ENCODE measurements at places on chromosomes 2 and 18.

DNA sequence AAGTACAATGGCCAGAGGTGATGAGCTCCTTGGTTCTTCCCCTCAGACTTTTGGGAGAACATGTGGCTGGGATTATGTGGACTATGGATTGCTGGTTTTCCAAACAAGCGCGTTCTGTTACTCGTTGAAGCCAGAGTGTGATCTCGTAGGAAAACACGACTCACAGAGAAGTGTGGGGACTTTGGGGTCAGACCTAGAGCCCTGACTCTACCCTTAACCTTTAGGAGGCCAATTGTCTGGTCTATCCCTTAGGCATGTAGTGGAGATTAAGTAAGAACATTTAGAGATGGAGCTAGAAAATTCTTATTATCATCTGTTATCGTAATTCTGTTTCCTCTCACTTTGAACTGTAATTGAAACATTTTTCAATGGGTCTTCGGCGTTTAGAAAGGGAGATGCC is 35.8 kb downstream of the BCL2L11 start:
- DNase-seq: no peak

DNA sequence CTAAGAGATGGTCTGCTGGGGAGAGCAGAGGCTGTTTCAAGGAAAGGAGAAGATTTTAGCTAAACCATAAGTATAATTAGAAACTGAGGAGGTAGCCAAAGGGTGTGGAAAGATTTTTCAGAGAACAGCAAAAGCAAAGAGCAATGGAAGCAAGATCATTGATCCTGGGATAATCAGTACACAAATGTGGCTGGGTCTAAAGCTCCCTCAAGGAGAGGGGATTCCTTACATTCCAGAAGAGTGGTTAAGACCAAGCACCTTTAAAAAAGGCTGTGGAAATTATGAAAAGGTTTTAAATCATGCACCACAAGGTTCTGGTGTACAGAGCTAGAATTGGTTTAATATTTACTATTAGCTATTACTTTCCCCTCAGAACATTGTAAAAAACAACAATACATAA is 246.0 kb upstream of the UBE2E3 start:
- DNase-seq: no peak

DNA sequence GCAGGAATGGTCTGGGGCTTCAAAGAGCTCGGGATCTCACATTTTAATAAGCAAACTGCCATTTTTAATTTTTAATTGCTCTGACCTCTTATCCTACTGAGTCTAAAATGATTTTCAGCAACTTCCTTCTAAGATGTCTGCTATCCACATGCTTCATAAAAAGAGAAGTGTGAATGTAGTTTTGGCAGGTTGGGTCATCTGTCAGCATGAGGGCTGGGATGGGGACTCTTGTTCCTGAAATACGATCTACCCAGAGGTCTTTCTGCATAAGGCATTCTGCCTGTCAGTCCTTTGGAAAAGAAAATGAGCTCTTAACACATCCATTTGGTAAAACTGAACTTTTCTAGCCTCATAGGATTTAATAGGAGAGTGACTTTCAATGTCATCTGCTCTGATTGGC is 252.8 kb upstream of the APCDD1 start:
- DNase-seq: no peak

GRCh38 chr2:15764683-15765011 is 173.0 kb downstream of the DDX1 start:
- DNase-seq: no peak

GRCh38 chr2:14925471-14925870 is 293.0 kb downstream of the LRATD1 start:
- no peak for DNase-seq

DNA sequence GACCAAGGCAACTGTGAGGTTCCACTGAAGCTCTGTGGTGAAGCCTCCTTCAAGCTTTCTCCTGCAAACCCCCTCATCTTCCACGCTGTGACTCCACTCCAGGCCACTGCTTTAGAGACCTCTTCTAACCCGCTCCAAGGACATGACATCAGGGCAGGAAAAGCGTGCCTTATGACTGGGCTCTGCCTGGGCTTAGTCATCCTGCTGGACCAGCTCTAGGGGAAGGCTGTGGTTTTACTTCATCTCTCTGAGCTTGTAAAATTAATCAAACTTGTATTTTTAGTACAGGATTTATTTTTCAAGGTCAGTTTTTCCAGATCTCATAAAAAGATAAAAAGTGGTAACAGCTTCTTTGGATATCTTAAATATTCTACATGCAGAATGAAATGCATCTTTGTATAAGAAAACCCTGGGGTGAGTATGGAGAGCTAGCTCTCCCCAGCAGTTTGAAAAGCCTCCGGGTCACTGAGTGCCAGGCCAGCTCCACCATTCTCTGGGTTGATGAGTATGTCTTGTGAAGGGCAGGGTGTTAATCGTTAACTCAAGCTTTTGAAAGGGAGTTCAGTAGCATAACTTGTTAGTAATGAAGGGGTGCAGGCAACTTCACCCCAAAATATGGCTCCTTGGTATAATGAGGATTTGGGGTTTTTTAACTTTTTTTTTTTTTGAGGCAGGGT is 33.1 kb upstream of the YPEL5 start:
- peak; percentile 90 for DNase-seq

DNA sequence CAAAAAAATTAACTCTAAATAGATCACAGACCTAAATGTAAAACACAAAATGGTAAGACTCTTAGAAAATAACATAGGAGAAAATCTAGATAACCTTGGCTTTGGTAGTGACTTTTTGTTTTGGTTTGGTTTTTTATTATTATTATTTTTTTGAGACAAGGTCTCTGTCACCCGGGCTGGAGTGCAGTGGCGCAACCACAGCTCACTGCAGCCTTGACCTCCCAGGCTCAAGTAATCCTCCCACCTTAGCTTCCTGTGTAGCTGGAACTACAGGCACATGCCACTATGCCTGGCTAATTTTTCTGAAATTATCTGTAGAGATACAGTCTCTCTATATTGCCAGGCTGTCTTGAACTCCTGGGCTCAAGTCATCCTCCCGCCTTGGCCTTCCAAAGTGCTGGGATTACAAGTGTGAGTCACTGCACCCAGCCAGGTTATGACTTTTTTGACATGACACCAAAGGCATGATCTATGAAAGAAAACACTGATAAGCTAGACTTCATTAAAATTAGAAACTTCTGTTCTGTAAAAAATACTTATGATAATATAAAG is 88.0 kb downstream of the HNRNPLL start:
- no peak for DNase-seq

DNA sequence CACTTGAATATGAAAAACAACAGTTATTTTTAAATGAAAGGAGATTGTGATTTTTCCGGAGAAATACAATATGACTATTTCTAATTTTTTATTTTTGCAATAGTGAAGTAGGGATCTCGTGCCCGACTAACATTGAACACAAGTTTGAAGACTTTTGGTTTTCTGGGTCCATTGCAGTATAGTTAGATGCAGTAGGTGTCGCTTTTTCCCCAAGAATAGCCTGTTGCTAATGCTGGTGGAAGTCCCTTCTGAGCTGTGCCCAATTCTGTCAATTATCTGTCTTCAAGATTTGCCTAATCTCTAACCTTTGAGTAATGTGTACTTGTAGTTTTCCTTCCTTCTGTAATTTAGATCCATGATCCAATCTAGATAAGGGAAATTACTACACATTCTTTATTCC is 36.5 kb downstream of the SEMA4F start:
- DNase-seq: peak; percentile 40

- peak; percentile 80 for DNase-seq
Observed at GRCh38 chr2:181157326-181157725, 176.9 kb downstream of the UBE2E3 start.

DNA sequence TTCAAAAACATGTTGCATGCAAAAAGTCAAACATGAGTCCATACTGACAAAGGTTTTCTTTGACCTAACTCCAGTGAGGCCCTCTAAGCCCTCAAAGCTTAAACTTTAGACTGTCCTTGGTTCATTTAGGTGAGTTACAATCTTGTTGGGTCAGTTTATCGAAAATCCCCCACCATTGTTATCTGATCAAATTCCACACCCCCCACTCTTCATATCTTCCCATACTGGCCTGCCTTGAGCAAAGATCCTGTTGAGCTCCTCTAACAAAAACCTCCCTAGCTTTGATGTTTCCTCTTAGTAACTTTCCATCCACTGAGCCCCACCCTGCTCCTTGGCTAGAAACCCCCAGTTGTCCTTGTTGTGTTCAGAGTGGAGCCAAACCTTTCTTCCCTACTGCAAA is 193.7 kb downstream of the ARHGAP28 start:
- DNase-seq: no peak

- DNase-seq: no peak
Observed at GRCh38 chr2:200962811-200963123, 693 bp downstream of the ORC2 start.

DNA sequence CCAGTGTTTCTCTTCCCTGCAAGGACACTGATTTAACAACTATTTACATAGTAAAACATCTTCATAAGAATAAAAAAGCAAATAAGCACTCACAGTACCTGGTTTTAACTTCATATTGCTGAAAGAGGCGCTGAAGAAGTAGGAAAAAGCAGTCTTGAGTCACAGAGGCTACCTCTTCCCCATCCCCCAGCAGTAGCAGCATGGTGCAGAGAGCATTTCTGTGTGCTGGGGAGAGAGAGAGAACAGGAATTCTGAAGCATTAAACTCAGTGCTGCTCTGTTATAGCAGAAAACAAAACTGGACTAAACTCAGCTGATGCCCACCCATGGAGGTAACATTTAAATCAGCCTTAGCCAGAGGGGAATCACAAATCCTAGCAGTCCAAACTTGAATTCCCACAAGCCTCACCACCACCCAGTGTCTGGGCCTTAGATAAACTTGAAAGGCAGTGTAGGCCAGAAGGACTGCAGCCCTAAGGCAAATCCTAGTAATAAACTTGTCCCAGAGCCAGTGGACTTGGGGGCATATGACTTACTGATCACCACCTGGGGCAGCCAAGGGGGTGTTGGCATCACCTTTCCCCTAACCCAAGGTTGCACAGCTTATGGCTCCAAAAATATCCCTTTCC is 321.8 kb upstream of the CWC22 start:
- no peak for DNase-seq

DNA sequence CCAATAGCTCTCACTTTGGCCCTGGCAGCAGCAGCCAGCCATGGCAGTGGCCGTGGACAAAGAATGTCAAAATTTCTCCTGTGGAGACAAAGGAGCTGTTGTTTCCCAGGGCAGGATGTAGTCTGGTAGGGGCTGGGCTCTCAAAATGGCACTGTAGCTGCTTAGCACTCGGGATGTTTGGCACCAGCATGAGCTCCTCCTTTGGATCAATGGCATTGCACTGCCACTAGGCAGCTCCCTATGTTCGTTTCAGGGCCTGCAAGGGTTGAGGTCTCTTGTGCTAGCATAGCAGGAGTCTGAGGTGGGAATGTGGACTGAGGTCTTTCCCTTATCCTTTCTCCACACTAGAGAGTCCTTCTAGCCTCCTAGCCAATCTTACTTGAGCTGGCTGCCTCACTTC is 948.8 kb upstream of the FAM98A start:
- DNase-seq: no peak

- no peak for DNase-seq
Observed at GRCh38 chr2:235858881-235859280, 309.3 kb downstream of the GBX2 start.

GRCh38 chr2:167964650-167965413 is 282.6 kb downstream of the STK39 start:
- DNase-seq: no peak

GRCh38 chr2:203238292-203238703 is 520 bp upstream of the CYP20A1 start:
- DNase-seq: no peak

DNA sequence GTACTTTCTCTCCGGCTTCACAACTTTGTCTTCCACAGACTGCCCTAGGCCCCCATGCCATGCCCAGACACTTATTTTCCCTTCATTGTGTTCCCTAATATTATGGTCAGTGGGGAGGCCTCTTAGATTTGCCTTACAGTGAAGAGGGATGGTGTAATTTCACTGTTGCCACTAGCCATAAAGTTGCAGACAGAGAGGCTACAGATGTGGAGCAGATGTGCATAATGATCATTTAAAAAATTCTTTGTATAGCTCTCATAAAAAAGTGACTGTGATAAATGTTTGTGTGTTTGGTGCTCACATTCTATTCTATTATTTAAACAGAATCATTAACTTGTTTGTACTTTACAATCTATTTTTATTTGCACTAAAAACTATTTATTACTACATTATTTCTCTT is 67.5 kb upstream of the FN1 start:
- no peak for DNase-seq

GRCh38 chr2:174028935-174029334 is 63.8 kb upstream of the SP3 start:
- no peak for DNase-seq

DNA sequence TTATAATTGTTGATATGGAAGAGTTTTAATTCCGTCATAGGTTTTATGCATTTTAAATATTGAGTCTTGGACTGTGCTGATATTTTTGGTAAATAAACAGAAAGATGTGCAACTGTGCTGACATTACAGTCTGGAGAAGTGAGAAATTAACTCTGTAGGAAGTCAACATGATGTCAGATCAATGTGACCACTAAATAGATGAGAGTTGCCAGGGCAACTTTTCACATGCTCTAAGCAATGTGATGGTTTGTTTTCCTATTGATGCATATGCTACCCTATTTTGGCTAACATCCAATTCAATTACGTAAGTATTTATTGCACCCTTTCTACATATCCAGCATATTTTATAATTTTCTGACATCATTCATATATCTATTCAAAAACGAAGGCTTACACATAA is 1109.3 kb downstream of the TSN start:
- no peak for DNase-seq

GRCh38 chr2:26946841-26947784 is 23.3 kb upstream of the MAPRE3 start:
- no peak for DNase-seq

DNA sequence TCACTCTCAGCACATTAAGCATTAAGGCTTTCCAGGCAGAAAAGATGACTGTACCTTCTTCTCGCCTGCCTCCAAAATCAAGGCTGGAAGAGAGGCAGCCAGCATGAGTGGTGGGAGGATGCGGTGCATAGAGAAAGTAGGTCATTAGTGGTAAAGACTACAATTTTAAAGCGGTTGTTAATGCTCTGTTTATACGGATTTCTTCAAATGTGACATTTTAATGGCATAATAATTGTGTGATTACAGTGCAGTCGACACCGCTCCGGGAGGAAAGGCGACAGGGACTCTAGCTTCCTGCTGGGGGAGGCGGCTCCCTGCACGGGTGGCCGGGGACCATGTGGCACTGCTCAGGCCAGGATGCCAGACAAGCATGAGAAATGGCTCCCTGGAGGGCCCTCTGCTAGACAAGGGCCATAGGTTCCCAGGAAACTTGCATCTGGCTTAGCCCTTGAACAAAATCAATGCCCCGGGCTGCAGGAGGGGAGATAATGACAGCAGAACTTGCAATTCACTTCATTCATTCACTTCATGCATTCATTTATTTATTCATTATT is 129.6 kb downstream of the GALNT14 start:
- DNase-seq: no peak
